ENCODE measurements at places on chromosomes 6 and 20. TPM values are rescaled to one million over a fixed set of nuclear protein-coding genes. Genes with fewer than 3 reads are reported as not detected.

DNA sequence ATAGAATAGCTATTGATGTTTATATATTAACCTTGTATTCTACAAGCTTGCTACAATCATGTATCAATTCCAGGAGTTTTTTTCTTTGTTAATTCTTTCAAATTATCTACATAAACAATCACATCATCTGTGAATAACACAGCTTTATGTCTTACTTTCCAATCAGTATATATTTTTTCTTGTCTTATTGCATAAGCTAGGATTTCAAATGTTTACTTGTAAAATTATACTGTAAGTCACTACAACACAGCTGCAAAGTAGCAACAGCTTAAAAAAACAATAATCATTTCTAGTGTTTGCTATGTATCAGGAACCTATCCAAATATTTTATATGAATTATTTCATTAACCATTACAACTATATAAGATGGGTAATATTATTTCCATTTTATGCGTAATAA is 270.4 kb downstream of the KIF16B start:
- DNase-seq = no peak

DNA sequence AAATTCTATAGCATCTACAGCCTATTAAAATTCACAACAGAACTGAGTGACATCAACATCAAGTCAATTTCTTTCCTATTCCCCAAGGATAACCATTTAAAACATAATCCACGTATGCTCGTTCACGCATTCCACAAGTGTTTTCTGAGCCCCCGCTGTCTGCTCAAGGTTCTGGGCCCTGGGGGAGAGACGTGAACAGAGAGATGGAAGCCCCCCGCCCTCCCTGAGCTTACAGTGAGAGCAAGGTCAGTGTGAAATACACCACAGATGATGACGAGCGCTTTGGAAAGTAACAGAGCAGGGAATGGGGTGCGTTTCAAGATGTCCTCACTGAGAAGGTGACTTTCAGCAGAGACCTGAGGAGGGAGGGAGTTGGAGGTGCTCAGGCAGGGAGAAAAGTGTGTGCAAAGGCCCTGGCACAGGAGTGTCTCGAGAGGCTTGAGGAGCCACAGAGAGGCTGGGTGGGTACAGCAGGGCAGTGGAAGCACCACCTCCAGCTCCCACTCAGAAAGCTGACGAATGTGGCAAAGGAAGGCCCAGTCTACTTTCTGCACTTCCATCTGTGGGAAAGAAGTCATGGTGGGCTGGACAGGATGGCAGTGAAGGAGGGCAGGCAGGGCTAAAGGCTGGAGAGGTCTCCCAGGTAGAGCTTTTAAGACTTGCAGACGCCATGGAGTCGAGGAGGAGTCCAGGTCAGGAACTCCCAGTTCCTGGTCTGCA is 88.3 kb downstream of the DLL1 start:
- peak; percentile 6 for DNase-seq

GRCh38 chr20:4243071-4243470 is 227.7 kb upstream of the RNF24 start:
- no peak for DNase-seq

GRCh38 chr6:42406306-42407280 is 45.1 kb downstream of the TRERF1 start:
- no peak for DNase-seq

- DNase-seq = no peak
These were observed 15.3 kb downstream of the RSPO4 start for GRCh38 chr20:986733-987355.

Gene SLC22A23
- 89.5 TPM for total RNA-seq

Gene GPLD1
- total RNA-seq = 0.88 TPM

Measured in colonic mucosa (tissue), 4 donors.